Chondrocyte (in vitro differentiated cells): ENCODE measurements at places on chromosomes 7 and 10. TPM values are rescaled to one million over a fixed set of nuclear protein-coding genes. Genes with fewer than 3 reads are reported as not detected.

Gene NUTM2A
- 1.1 to 1.3 TPM (median 1.2 TPM) in 3 replicates for total RNA-seq

Gene MYH16
- total RNA-seq: not detected in 3 replicates

Gene FRG2B
- total RNA-seq: not detected in 3 replicates

Gene DPY19L1
- total RNA-seq: 30.9 to 47.7 TPM (median 32.2 TPM) in 3 replicates

Gene GRM8
- not detected in 3 replicates for total RNA-seq

Gene LLCFC1
- total RNA-seq: not detected in 3 replicates

Gene PARD3
- 25.2 to 26.5 TPM (median 26.0 TPM) in 3 replicates for total RNA-seq

Gene AMPH
- total RNA-seq: 2.3 to 21.8 TPM (median 2.9 TPM) in 3 replicates

Gene TRPV5
- not detected in 3 replicates for total RNA-seq

Gene CCNJ
- total RNA-seq: 7.6 to 8.8 TPM (median 7.8 TPM) in 3 replicates

Gene OPALIN
- total RNA-seq: not detected in 3 replicates

Gene TFEC
- total RNA-seq: 0.05 to 0.23 TPM (median 0.17 TPM) in 3 replicates
